ENCODE measurements at places on chromosomes 12 and 14. TPM values are rescaled to one million over a fixed set of nuclear protein-coding genes. Genes with fewer than 3 reads are reported as not detected.
A peak's percentile ranks its signal among the peaks of the same experiment; 100 is the strongest.

DNA sequence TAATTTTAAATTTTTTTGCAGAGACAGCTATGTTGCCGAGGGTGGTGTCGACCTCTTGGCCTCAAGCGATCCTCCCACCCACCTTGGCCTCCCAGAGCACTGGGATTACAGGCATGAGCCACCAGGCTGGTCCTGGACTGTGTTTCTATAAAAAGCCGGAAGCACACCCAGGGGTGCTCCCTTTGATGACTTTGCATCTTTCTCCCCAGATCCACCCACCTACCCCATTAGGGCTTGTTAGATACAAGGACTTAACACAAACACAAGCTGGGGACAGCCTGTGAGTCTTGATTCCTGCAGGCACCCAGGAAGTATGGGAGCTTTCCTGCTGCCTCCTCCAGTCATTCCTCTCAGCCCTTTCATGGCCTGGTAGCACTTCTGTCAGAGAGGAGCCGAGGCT lies 67.0 kb downstream of the MAP1LC3B2 start:
- DNase-seq, result no peak

GRCh38 chr12:98745578-98746391 lies 100.7 kb downstream of the APAF1 start:
- no peak for DNase-seq

- DNase-seq, result no peak
These were observed 1.6 kb upstream of the KRT3 start for GRCh38 chr12:52797529-52797894.

- no peak for DNase-seq
These were observed 40.6 kb upstream of the LRTM2 start for GRCh38 chr12:1779783-1780182.

GRCh38 chr14:94907626-94908261 lies 137.8 kb upstream of the GSC start:
- DNase-seq, result no peak

DNA sequence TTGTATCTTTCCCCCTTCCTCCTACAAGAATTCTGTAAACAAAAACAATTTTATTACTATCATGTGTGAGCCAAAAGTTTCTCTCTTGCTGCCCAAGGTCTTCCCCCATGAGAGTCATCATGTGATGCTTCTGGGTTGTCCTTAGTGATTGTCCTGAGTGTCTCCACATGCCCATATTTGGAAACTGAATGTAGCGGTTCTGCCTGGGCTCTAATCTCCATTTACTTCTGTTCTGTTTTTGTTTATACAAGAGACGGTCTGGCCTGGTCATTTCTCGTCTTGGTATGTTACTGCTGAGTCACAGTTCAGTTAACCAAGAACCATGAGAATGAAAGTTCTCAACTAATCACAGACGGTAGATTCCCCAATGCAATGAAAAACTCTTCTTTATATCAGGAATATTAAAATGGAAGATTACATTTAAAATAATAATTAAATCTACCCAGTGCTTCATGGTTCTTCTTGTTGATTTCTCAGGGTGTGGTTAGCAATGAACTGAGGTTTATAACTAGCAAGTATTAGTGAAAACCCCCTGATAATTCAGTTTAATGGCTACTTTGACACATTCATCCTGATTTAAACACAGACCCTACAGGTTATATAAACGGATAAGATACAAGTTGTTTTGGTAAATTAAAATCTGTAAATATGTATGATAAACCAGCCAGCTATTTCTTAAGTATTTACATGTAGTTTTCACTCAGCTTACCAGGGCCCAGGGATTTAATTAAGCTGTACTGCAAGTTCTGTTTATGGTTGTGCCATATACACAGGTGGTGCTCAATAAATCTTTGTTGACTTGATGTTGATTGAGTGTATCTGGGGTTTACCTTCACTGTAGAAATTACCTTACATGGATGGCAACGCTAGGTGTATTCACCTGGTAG lies 81.1 kb downstream of the PELI2 start:
- DNase-seq, result peak; percentile 91

- peak; percentile 58 for DNase-seq
These were observed 238.5 kb upstream of the NAV3 start for GRCh38 chr12:77591959-77592743.

DNA sequence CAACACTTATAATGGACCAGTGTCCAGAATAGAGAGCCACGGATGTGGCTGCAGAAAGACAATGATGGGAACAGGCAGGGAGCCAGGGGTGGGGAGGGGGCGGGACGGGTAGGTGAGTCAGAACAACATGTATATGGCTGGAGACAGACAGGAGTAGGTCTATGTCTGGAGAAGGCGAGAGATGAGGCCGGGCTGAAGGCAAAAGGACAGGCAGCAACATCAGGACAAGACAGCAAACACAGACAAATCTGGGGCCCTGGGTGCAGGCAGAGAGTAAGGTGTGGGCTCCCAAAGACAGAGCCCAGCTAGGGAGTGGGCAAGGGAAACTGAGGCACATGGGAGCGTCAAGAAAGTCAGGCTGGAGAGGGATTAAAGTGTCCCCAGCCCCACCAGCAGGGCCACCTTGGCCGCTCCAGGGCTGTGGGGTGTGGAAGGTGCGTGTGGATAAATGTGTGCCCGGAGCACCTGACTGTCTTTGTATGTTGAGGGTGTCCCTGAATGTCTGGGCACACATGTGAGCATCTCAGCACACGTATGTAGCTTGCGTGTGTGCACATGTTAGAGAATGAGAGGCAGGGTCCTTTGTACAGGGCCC lies 44.1 kb downstream of the FAM222A start:
- DNase-seq, result no peak

DNA sequence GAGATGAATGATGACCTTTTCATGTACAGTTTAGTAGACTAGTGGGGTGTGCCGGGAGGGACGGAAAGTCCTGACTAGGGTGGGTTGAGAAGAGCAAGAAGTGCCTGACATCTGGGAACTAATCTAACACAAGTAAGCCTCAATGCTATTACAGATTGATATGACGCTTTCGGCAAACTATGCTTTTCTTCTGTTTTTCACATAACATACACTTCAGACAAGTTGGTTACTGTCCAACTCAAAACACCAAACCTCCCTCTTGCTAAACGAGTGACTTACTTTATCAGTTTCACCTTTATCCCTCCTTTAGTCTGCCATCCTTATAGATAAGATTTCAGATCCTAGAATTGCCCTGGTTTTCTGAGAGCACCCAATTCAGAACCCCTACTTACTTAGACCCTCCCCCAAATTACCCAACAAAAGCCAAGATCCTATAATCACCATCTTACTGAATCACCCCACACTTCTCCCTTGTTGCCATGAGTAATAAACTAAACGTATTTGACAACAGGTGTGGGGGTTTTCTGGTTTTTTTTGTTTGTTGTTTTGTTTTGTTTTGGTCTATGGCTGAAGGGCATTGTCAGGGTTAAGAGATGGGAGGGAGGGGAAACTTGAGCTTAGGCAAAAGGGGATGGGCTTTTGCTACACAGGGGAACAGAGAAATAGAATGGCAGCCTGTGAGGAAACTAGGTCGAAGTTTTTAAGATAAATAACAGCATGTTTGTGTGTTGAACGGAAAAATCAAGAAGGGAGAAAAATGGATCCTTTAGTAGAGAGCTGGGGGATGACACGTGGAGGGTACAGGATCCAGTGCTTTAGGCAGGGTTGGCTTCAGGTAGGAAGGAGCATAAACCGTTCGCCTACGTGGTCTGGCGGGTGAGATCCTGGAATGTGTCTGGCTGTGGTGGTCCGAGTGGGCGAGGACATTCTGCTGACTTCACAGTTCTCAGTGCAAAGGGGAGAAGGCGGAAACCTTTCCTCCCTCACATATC lies 6.1 kb upstream of the PSMA3 start:
- DNase-seq, result peak; percentile 18

DNA sequence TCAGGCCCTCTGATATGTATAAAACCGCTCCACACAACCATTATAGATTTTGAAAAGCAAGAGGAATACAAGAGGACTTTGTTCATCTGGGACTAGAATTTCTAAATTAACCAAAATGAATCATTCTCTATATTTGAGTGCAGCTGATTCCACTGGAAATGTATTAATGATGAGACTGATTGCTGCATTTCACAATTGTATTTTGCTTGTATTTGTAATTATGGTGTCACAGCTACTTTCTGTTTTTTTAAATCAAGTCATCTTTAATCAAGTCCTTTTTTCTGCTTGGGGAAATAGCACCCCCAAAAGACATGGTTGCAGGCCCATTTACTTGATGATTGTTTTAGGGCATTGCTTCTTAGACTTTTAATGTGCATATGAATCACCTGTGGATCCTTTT lies 162.4 kb downstream of the KICS2 start:
- no peak for DNase-seq

DNA sequence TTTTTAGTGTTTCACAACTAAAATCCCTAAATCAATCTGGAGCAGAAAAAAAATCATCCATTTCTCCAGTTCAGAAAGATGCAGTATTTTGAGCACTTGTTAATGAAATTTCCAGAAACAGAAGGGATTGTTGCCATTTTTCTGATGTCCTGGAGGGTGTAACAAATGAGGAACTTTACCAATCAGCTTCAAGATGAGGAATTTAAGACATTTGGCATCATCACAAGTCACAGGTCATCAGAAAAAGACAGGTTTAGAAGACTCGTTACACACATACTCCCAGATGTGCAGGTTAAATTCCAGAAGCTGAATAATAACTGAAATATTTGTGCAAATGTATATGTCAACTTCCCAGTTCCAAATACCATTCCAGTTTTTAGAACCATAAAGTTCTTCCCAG lies 482 bp upstream of the PSMC1 start:
- no peak for DNase-seq

GNG2 gene
- 16.6 TPM for total RNA-seq

KLRC3 gene
- not detected for total RNA-seq

ZNF839 gene
- 6.2 TPM for total RNA-seq

MGAT2 gene
- 66.5 TPM for total RNA-seq

DNA sequence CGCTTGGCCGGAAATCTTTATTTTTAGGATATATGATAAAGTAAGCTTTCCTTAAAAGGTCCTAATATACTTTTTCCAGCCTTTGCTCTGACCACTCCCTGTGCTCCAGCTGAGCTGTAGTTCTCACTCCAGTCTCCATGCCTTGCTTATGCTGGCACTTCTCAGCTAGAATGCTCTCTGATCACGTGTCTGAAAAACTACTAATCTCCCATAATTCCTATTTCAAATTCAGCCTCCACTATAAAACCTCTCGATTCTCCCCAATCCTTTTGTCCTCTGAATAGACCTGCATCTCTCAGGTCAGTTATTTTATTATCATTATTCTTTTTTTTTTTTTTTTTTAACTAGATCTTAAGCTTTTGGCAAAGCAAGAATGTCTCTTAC lies 3.7 kb downstream of the BIN2 start:
- DNase-seq, result no peak

DNA sequence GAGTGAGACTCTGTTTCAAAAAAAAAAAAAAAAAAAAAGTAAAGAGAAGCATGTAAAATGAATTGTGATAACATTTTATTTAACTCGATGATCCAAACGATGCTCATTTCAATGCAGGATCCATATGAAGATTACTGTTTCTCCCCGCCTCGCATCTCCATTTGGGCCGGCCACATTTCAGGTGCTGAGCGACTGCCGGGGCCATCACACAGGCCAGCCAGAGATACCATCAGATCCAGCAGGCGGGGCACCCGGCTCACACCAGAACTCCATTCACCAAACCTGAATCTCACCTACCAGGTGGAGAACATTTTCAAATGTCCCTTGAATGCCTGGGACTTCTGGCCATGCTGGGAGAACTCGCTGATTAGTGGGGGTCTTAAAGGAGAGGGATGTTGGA lies 18.0 kb upstream of the FZD10 start:
- DNase-seq, result no peak

- no peak for DNase-seq
These were observed 66.8 kb downstream of the SPATA7 start for GRCh38 chr14:88452231-88452630.

GRCh38 chr14:32379447-32379846 lies 50.3 kb downstream of the AKAP6 start:
- no peak for DNase-seq

PA2G4 gene
- 233 TPM for total RNA-seq

DNA sequence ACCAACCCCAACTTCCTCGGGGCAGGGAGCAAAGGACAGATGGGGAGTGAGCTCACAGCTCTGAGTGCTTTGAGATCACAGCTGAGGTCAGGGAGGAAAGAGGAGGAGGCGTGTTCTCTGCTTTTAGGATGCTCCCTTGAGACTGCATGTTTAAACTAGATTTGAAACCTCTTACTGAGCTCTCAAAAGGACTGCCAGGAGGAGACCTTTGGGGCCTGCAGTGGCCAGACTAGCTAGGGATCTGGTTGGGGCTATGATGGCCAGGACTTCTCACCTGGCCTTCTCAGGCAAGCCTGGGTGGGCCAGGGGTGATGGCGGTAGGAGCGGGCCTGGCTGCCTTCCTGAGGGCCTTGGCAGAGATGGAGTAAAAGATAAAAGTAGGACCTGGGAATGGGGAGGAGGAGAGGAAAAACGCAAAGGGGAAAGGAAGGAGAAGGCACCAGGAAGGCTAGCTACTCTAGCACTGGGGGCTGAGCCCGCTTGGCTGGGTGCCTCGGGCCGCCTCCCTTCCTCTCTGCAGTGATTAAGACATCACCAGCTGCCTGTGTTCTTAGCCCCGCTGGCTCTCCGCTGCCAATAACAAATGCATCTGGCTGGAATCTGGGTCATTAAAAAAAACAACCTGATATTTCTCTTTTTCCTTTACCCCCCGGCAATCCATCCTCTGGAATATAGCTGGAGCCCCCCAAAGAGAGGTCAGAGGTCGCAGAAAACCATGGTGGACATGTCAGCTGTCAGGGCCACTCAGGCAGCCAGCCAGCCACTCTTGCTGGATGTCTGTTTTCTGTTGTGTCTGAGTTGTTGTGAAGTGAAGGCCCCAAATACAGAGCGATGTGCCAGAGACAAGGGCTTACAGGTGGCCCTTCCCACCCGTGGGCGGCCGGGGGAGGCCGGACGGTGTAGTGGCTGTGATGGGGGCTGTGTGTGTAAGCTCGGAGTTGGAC lies 141.3 kb downstream of the TSPAN9 start:
- peak; percentile 72 for DNase-seq

DNA sequence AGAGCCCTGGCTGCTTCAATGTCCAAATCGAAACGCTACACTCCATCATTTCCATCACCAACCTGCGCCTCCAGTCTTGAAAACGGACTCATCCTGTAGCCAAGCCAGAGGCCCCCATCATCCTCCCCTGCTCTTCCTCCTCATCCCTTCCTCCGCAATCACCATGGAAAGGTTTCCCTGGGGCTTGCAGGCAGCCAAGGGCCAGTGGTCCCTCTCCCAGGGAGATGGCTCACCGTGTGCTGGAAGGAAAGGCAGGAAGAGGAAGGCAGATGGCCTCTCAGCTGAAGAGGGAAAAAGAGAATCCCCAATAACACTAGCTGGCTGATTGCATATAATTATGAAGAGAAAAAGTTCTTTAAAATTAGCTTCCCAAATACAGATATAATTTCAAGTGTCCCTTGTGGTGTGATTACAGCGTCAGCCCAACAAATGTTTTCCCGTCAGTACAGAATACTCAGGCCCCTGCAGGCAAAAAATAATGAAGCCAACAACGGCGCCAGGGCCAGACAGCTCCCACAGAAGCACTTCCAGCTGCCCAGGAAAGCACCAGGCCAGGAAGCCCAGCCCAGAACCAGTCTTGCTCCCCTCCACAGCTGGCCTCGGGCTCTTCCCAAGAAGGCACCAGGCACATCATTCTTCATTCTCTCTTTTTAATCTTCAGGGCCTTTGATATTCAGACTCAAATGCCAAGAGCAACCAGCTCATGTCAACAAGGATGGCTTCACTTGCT lies 24.7 kb downstream of the ITPK1 start:
- DNase-seq, result no peak

OTOGL gene
- 0.05 TPM for total RNA-seq

TAS2R13 gene
- 1.2 TPM for total RNA-seq

All from myocyte (in vitro differentiated cells).